ENCODE measurements at places on chromosomes 12 and 14. TPM values are rescaled to one million over a fixed set of nuclear protein-coding genes. Genes with fewer than 3 reads are reported as not detected.

DNA sequence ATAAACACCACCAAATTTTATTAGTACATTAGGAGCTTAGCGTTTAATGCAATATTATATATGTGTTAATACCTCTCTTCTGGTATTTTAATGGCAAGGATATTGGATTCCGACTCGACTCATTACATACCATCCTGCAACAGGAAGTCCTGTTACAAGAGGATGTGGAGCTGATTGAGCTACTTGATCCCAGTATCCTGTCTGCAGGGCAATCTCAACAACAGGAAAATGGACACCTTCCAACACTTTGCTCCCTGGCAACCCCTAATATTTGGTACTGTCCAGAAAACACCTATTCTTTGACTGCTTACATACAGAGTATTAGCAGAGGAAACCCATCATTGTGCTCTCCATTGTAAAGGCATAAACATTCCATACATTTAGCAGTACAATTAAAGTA, 45.2 kb downstream of the VEZT start:
- H3K4me1 ChIP-seq: no peaks in the 10 kb centered on the region
- peaks cover 11% of the 10 kb centered on the region for H3K36me3 ChIP-seq
- no peak overlapping the region for H3K27ac ChIP-seq
- DNase-seq: no peak

- no peaks in the 10 kb centered on the region for H3K36me3 ChIP-seq
- peaks cover 18% of the 10 kb centered on the region for H3K4me1 ChIP-seq
- no peaks in the 10 kb centered on the region for H3K27me3 ChIP-seq
- no peak overlapping the region for H3K4me3 ChIP-seq
- H3K27ac ChIP-seq: no peak overlapping the region
These were observed 5.9 kb upstream of the CACNB3 start for GRCh38 chr12:48812389-48812788.

- no peaks in the 10 kb centered on the region for H3K27me3 ChIP-seq
- no peaks in the 10 kb centered on the region for H3K36me3 ChIP-seq
- no peaks in the 10 kb centered on the region for H3K4me1 ChIP-seq
- DNase-seq: no peak
These were observed 55.3 kb downstream of the ISCA2 start for GRCh38 chr14:74548881-74549280.

MYL2 gene
- 0.39 TPM for total RNA-seq

PLEKHA5 gene
- total RNA-seq: 18.9 TPM
